ENCODE measurements at places on chromosomes 12 and 14. TPM values are rescaled to one million over a fixed set of nuclear protein-coding genes. Genes with fewer than 3 reads are reported as not detected.

The IFNG gene
- total RNA-seq = not detected

The TAS2R10 gene
- total RNA-seq = not detected

The NAV3 gene
- 1.5 TPM for total RNA-seq

The VWF gene
- 42.8 TPM for total RNA-seq

The RAD51B gene
- total RNA-seq = 16.8 TPM

The PKP2 gene
- total RNA-seq = 175 TPM

The ENTPD5 gene
- total RNA-seq = 201 TPM

The LEMD3 gene
- total RNA-seq = 37.2 TPM

The ANO4 gene
- 0.89 TPM for total RNA-seq

The ITGB7 gene
- total RNA-seq = 9.1 TPM

The CYP27B1 gene
- 0.87 TPM for total RNA-seq

The TTC9 gene
- total RNA-seq = 0.34 TPM

The C12orf50 gene
- not detected for total RNA-seq

The RNASE13 gene
- not detected for total RNA-seq

The E2F7 gene
- total RNA-seq = 0.95 TPM

The PRH2 gene
- not detected for total RNA-seq

The OR10A7 gene
- not detected for total RNA-seq

The PIWIL1 gene
- total RNA-seq = 0.31 TPM

The MYO1H gene
- total RNA-seq = 0.31 TPM

The PSME1 gene
- 196 TPM for total RNA-seq

The WNT5B gene
- 9.4 TPM for total RNA-seq

The CRADD gene
- total RNA-seq = 22.1 TPM

The LPAR5 gene
- total RNA-seq = 25.6 TPM

The TSPAN8 gene
- total RNA-seq = 2,025 TPM

The ABCD2 gene
- 0.45 TPM for total RNA-seq

The SLCO1B1 gene
- not detected for total RNA-seq

The KCNA5 gene
- total RNA-seq = 0.95 TPM

The ABCC9 gene
- 1.6 TPM for total RNA-seq

The TMPRSS12 gene
- total RNA-seq = not detected

The ANO2 gene
- total RNA-seq = 2.6 TPM

The ZC2HC1C gene
- total RNA-seq = 3.9 TPM

The SERPINA1 gene
- 197 TPM for total RNA-seq

Data from left colon (tissue), 2 donors.